NCI-H1417 treated with DMSO at 0.1 percent for 48 hours (cell line): ENCODE measurements at places on chromosomes 16 and 17.

- DNase-seq: no peak
Observed at GRCh38 chr17:44137891-44138709, 3.6 kb upstream of the HROB start.

DNA sequence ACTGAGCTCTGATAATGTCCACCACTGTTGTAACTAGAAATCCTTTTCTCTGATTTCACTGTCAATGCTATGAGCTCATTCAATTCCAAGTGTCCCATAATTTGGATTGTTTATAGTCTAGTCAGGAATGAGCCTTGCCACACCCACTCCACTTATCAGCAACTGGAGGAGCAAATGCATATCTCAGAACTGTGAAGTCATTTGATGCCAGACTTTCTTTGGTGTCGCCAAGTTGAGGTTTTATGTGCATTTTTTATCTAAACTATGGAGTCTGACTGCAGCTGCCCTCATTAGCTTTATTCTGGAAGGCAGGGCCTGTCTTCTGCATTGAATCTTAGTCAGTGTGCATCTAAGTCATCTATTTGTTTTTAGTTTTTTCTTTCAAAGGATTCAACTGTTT is 361.3 kb downstream of the PMP22 start:
- DNase-seq: no peak

- no peak for DNase-seq
Observed at GRCh38 chr16:89422527-89422904, 67.8 kb downstream of the ANKRD11 start.

GRCh38 chr16:30958175-30959079 is 873 bp downstream of the SETD1A start:
- no peak for DNase-seq

- no peak for DNase-seq
Observed at GRCh38 chr16:8172551-8172950, 417.8 kb downstream of the TMEM114 start.

GRCh38 chr17:50771991-50772785 is 4.9 kb upstream of the ANKRD40CL start:
- no peak for DNase-seq
